ELR (cell line): ENCODE measurements at places on chromosomes 7 and 10.

DNA sequence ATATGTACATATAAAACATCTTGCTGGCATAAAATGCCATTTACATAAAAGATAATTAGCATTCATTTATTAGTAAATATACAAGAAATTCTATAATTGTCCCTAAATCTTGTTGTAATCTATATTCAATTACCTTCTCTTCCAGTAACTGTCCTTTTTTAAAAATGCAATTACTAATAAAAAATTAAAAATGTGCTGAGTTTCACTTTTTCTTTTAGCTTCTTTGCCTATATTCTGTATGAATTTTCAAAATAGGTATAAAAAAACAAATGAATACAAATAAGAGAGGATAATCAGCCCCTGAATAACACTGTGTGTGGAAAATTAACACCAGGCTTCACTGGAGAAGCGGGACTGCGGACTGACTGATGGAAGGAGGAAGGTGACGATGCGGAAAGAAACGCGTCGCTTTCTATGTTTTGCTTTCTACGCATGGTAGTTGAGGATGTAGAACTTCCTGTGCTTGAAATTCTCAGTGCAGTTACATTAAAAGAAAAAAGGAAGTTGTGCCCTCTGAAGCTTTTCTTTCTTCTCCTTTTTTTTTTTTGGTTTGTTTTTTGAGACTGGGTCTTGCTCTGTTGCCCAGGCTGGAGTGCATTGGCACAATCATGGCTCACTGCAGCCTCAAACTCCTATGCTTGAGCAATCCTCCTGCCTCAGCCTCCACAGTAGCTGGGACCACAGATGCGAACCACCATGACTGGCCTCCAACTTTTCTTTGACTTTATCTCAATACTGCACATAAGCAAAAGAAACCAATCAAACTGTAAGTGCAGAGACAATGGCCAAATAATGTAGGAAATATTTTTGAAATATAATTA lies 7.4 kb upstream of the ZMYND11 start:
- DNase-seq, result no peak

- no peak for DNase-seq
These were observed 135.8 kb downstream of the DGKB start for GRCh38 chr7:14766747-14767146.

DNA sequence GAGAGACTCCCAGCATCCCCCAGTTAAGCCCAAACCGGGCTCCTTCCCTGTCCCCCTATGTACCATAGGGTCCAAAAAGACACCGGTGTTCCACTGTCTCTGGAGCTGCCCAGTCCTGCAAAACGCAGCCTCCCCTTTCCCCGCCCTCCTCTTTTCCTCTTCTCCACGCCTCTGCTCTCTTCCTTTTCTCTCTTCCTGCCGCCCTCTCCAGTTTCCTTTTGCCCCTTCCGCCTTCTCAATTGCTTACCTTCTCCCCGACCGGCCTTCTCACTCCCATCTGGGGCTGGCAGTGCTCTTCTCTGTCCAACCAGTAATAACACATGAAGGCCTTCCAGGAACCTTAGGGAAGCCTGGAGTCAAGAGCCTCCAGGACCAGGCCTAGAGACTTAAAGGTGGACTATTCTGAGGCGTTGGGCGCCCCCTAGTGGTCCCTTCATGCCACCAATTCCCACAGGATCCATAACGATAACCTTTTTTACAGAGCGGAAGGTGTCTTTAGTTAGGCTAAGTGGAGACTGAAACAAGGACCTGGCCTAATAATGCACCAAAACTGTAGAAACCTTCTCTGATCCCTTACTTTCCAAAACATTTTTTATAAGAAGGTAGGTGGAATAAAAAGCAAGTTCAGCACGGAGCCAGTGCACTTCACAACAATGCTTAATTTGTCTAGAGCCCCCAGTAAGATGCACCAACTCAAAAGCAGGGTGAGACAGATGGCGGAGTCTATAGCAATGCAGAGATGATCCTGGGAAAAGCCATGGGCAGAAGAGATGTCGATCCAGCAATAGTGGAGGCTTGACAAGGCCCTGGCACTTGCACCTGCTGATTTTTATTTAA lies 27.2 kb upstream of the MSRB2 start:
- peak; percentile 75 for DNase-seq

DNA sequence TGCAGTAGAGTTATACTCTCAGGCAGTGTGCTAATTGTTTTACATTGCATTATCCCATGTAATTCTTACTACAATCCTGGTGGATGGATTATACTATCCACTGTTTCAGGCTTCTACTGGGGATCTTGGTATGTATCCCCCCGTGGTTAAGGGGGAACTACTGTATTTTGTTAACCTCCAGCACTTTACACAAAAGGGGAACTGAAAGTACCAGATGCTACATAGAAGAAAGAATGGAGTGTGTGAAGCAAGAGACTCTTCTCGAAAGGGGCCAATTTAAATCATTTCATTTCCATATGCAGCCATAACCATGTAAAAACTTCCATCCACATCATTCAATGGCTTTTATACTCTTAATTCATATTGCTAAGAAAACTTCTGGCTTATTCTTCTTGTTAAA lies 69.4 kb downstream of the C1GALT1 start:
- DNase-seq, result no peak

DNA sequence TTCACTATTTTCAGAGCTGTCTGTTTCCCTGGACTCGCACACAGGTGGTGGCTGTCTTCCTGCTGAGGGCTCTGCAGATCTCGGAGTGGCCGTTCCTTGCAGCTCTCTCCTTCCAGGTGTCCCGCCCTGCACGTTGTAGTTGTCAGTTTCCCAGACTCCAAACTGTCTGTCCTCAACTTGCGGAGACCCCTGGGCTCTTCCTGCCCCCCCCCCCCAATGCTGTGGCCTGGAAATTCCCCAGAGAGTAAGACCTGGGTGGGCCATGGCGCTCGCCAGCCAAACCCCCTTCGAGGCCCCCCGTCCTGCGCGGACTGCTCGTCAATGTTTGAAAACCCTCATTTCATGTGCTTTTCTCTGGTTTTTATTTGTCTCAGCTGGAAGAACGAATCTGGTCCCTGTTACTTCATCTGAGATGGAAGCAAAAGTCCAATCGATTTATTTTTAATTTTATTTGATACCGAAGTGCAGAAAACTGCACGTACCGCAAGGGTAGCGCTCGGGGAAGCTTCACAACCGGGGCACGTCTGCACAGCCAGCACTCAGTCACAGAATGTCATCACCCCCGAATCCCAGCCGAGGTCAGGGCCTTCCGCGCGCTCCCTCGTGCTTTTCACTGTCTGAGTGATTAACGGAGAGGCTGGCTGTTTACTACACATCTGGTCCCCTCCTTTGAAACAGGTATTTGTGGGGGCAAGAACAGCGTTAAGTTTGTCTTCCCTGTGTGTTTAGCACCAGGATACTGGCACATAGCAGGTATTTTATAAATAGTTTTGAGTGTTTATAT lies 46.4 kb upstream of the NKX6-2 start:
- no peak for DNase-seq

- DNase-seq, result peak; percentile 49
These were observed 15.8 kb downstream of the OSBPL3 start for GRCh38 chr7:24964191-24964590.

DNA sequence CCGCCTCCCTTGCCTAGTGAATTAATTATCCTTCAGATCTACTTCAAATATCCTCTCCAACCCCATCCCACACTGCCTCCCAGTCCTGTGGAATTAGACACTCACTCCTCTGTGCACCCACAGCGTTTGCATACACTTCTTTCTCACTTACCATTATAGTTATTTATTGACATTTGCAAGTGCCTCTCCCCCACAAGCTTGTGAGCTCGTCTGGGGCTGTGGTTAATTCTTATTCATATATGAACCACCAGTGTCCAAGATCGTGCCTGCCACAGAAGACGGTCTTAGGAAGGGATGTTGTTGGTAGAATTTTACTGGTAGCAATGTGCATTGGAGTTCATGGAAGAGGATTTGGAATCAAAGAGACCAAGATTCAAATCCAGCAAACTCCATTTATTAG lies 68.1 kb upstream of the AOAH start:
- DNase-seq, result no peak

DNA sequence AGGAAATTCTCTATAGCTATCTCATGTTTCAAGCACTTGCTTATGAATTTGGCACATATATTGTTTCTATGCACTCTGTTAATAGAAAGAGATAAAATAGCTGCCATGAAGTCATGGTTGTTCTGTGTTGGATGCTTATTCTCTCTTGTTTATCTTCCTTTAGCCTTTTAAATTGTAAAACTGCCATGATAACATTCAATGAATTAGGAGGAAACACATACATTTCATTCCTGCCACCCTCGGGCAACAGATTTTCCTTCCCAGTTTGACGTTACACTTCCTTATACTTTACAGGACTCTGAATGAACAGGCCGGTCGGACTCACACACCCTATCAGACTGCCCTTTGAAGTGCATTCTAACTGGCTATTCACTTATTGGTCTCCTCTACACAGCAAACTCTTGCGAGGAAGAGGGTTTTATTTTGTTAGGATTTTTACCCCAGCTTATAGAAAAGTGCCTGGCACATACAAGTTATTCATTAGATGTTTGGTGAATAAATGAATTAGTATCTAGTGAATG lies 65.7 kb upstream of the FERD3L start:
- DNase-seq, result no peak

- no peak for DNase-seq
These were observed 151.0 kb upstream of the CHST15 start for GRCh38 chr10:124244256-124244877.

DNA sequence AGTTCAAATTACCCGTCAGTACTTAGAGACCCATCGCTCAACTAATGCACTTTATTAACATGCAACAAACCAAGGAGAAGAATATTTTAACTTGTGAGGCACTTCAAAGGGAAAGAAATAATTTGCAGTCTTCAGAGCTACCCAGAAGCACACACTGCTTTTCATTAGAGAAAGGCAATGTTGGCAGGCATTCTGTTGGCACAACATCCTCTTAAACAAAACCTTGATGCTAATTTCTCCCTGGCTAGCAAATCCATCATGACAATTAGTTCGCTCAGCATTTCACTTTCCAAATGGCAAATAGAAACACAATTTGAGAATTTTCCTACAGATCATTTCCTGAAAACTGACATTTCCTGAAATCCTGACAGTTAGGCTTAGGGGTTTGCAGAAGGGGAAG lies 155.6 kb upstream of the FAM13C start:
- no peak for DNase-seq

DNA sequence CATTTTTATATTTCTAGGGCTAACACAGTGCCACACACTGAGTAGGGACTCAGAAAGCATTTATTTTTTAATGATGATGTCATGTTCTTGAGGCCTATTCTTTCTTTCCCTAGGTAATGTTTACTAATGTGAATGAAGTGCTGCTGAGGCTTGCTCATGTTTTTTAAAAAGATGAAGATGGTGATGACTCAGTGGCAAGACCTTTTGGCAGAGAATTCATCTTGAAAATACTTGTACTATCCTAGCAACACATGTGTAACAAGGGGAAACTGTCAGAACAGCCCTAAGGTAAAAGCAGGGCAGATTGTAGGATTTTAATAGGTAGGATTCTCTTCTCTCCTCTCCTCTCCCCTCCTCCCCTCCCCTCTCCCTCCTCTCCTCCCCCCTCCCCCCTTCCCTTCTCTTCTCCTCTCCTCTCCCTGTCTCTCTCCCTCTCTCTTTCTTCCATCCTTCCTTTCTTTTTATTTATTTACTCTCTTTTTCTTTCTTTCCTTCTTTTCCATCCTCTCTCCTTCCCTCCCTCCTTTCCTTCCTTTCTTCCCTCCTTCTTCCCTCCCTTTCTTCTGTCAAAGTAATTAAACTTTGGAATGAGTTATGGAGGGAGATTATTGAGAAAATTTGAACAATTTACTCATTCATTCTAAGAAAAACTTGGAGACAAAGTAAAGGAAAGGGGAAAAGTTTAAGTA lies 75.3 kb downstream of the ZNF92 start:
- DNase-seq, result peak; percentile 73

- DNase-seq, result peak; percentile 80
These were observed 48.4 kb downstream of the TES start for GRCh38 chr7:116258734-116259133.

- peak; percentile 99 for DNase-seq
These were observed 23.0 kb upstream of the ZNF488 start for GRCh38 chr10:47406870-47407691.

DNA sequence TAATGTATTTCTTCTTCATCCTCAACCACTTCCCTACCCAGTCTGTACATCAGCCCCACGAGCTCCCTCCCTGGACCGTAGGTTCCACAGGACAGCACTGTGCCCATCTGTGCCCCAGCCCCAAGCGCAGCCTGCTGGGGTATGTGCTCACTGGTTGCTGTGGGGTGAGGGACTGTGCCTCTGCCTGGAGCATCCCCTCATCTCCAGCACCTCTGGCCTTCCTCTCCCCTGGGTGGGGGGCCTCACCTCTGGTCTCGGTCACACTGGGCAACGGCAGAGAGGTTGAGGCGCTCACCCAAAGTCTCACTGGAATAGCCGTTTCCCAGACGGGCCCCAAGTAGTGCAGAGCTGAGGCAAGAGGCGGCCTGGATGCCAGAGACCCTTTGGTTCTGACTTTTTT lies 1.5 kb upstream of the PRKAR1B start:
- no peak for DNase-seq

DNA sequence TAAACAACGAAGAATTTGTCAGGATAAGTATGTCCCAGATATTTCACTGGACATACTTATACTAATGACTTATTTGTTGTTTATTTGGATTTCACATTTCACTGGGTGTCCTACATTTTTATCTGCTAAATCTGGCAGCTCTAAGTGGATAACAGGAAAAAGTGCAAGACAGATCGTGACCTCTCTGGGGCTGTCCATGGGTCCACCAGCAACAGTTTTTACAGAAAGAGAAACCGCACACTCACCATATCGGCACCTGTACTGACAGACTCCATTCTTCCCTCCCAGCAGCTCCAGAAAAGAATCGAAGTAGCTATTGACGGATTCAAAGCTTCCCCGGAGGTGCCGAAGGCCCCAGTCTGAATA lies 393 bp downstream of the PLA2G12B start:
- DNase-seq, result no peak

DNA sequence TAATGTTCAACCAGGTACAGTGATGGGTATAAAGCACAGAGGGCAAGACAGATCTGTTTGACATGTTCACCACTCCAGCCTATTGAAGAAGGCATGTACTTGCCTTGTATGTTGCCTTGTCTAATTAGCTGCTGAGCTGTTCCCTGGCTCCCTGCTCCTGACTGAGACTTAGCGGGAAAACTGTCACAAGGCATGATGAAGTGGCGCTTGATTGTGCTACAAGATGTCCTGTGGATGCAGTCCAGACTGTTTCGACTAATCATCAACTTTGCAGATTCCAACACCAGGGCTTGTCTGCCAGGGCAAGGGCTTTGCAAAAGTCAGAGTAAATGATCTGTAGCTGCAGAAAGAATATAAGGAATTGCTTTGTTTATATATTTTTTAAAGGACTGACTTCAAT lies 136.2 kb upstream of the NRBF2 start:
- DNase-seq, result no peak
